CD4-positive, alpha-beta memory T cell (primary cell): ENCODE measurements at places on chromosomes 3 and 15. TPM values are rescaled to one million over a fixed set of nuclear protein-coding genes. Genes with fewer than 3 reads are reported as not detected.

Gene MYLK
- not detected for total RNA-seq

Gene KLHL6
- total RNA-seq: 56.1 TPM

Gene GOLGA8S
- 0.35 TPM for total RNA-seq

Gene TRPM1
- total RNA-seq: not detected

Gene FANCD2OS
- total RNA-seq: not detected

Gene ADCY5
- total RNA-seq: not detected

Gene KIF23
- total RNA-seq: not detected

Gene DRD3
- total RNA-seq: 0.28 TPM

Gene SHF
- total RNA-seq: 6.7 TPM

Gene PRICKLE2
- not detected for total RNA-seq

DNA sequence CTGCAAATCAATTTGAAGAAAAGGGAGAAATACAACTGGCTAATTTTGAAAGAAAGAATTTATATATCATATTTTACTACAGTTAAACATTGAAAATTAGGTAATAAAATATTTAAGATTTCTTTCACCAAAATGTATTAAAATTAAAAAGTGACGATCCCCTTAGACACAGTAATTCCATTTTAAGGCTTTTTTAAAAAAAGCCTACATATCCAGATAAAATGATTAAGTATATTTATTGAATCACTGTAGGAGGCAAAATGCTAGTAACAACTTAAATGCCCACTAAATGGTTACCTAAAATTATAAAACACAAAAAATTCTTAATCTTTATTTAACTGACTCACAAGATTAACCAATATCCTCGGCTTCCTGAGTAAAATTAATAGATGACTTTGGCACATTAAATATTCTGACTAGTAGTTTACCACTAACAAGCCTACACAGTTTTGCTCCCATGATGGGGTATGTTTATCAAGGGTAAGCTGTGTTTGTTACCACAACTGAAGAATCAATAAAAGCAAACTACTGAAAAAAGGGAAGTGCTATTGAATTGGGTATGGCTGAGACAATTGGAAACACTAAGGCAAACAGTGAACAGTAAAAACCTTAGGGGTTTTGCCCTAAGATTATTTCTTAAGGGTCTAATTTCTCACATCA is 28.4 kb downstream of the ANKRD28 start:
- H3K4me3 ChIP-seq: no peak overlapping the region
- no peaks in the 10 kb centered on the region for H3K27me3 ChIP-seq
- no peaks in the 10 kb centered on the region for H3K36me3 ChIP-seq
- H3K27ac ChIP-seq: no peak overlapping the region
- H3K4me1 ChIP-seq: no peaks in the 10 kb centered on the region
- no peak for DNase-seq

GRCh38 chr3:108489776-108490175 is 20.6 kb downstream of the MYH15 start:
- no peaks in the 10 kb centered on the region for H3K36me3 ChIP-seq
- no peak overlapping the region for H3K4me3 ChIP-seq
- peak; percentile 60 for DNase-seq
- H3K27ac ChIP-seq: no peak overlapping the region
- H3K27me3 ChIP-seq: no peaks in the 10 kb centered on the region

DNA sequence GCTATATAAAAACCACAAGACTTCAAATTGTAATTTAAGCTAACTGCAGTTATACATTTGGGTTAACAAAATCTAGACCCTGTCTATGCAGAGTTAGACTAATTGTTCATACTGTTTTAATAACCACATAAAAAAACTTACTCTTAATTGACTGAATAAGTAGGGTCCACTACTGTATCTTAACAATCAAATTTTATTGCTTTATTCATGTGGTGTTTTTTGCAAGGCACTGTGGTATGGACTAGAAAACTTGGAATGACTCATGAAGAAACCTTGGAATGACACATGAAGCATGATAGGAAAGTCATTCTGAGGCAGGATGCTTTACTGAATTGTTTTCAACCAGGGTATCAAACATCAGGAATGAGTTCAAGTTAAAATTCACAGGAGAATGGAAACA is 2.3 kb downstream of the SERP1 start:
- peaks cover 59% of the 10 kb centered on the region for H3K4me1 ChIP-seq
- no peaks in the 10 kb centered on the region for H3K27me3 ChIP-seq
- no peak overlapping the region for H3K4me3 ChIP-seq
- H3K27ac ChIP-seq: peak overlapping the region; percentile 99

DNA sequence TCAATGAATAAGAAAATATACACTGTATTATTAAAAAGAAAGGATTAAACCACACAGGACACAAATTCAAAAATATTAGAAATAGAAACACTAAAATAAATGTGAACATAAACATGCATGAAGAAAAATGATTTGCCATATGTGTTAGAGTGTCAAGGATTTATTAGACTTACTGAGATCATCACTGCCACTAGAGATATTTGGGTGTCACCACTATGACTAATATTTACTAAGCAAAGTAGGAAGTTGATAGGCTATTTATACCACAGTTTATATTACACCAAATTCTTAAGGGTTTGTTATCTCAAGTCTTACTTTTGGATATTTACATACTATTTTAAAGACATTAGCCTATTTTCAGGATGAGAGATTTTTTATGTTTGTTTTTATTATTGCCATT is 575.0 kb upstream of the SGO1 start:
- no peaks in the 10 kb centered on the region for H3K27me3 ChIP-seq
- no peak for DNase-seq
- no peak overlapping the region for H3K27ac ChIP-seq
- H3K36me3 ChIP-seq: no peaks in the 10 kb centered on the region
- no peak overlapping the region for H3K4me3 ChIP-seq
- H3K4me1 ChIP-seq: no peaks in the 10 kb centered on the region

DNA sequence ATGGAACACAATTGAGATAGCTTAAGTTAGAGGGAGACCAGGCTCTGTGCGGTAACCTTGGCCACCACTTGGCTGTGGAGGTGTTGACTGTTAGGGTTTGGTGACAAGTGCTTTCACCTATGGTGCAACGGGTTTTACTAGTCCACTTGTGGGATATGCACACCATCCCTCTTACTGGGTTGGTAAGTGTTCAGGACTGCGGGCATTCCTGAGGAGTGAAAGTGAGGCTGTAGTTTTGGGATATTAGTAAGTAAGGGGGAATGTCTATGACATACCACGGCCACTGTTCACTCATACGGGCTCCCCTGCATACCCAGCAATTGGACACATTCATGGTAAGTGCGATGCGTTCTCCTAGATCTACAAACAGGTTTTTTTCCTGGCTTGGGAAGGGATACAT is 8.0 kb upstream of the RAD54L2 start:
- no peak overlapping the region for H3K4me3 ChIP-seq
- DNase-seq: no peak
- H3K4me1 ChIP-seq: no peaks in the 10 kb centered on the region
- H3K27ac ChIP-seq: no peak overlapping the region
- H3K27me3 ChIP-seq: no peaks in the 10 kb centered on the region

- no peak overlapping the region for H3K4me3 ChIP-seq
- no peak for DNase-seq
- H3K36me3 ChIP-seq: no peaks in the 10 kb centered on the region
- H3K4me1 ChIP-seq: no peaks in the 10 kb centered on the region
Observed at GRCh38 chr3:57731311-57731710, 24.8 kb upstream of the SLMAP start.

- no peaks in the 10 kb centered on the region for H3K4me1 ChIP-seq
- no peaks in the 10 kb centered on the region for H3K27me3 ChIP-seq
- no peak for DNase-seq
- no peak overlapping the region for H3K27ac ChIP-seq
- H3K36me3 ChIP-seq: no peaks in the 10 kb centered on the region
Observed at GRCh38 chr3:191376516-191377141, 46.3 kb upstream of the UTS2B start.

DNA sequence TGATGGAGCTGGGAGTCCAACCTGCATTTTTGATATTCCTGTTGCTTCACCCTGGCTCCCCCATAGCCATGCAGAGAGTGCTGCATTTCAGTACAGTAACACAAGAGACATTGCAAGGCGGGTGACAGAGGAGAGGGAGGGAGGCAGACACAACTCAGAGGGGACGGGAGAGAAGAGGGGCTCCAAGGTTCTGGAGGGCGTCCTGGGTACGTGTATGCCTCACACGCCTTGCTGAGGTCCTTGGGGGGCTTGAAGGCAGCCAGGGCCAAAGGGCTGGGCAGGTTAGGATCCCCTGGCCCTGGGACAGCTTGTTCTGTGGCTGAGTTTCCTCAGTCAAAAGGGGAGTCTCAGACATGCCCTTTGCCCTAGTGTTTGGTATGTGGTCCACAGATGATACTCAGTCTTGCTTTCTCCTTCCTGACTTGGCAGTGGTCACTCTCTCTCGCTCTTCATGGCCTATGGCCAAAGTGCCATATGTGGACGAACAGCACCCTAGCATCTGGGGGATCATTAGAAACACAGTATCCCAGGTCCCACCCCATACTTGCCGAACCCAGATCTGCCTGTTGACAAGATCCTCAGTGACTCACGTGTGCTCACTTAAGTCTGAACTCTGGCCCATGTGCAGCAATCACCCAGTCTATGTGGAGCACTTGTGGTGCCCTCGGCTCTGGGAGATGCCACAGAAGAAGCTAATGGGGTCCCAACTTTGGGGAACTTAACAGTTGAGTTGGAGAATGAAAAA is 52.9 kb downstream of the FGD5 start:
- H3K27ac ChIP-seq: no peak overlapping the region
- H3K27me3 ChIP-seq: no peaks in the 10 kb centered on the region
- H3K4me3 ChIP-seq: no peak overlapping the region
- no peak for DNase-seq
- H3K4me1 ChIP-seq: no peaks in the 10 kb centered on the region

GRCh38 chr3:35635926-35636683 is 3.2 kb upstream of the ARPP21 start:
- no peak overlapping the region for H3K27ac ChIP-seq
- H3K4me1 ChIP-seq: no peaks in the 10 kb centered on the region
- DNase-seq: no peak
- no peaks in the 10 kb centered on the region for H3K36me3 ChIP-seq

- H3K4me3 ChIP-seq: no peak overlapping the region
- H3K36me3 ChIP-seq: no peaks in the 10 kb centered on the region
- H3K27ac ChIP-seq: no peak overlapping the region
- H3K4me1 ChIP-seq: no peaks in the 10 kb centered on the region
Observed at GRCh38 chr3:31839144-31839917, 141.7 kb downstream of the OSBPL10 start.

- H3K4me1 ChIP-seq: no peaks in the 10 kb centered on the region
- no peak overlapping the region for H3K4me3 ChIP-seq
- H3K27ac ChIP-seq: no peak overlapping the region
- H3K36me3 ChIP-seq: peaks cover 48% of the 10 kb centered on the region
- DNase-seq: no peak
- H3K27me3 ChIP-seq: no peaks in the 10 kb centered on the region
Observed at GRCh38 chr15:89196994-89197393, 24.4 kb downstream of the RLBP1 start.

- no peaks in the 10 kb centered on the region for H3K27me3 ChIP-seq
- no peaks in the 10 kb centered on the region for H3K4me1 ChIP-seq
- H3K27ac ChIP-seq: no peak within 1 kb of the TSS
Observed at GRCh38 chr3:57060089-57060821, at the start of gene SPATA12. Gene SPATA12 (plus strand): TSS chr3:57060664. CDS start chr3:57073695, 13,031 bp downstream.

DNA sequence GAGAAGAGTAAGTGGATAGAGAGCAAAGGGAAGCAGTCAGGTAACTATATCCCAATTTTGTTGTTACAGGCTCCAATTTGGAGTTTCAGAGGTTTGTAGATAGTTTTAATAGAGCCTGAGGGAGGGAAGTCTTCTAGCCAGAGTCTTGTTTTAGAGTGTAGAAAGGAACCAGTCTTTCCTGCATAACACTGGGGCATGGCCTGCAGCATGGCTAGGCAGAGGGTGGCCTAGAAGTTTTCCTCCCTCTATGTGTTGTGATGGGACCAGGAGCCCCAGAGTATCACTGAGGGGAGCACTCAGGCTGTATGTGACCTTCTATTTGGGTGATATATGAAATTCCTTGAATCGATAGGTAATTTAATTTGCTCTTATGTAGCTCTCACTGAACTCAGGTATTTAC is 22.5 kb upstream of the GABRR3 start:
- no peaks in the 10 kb centered on the region for H3K27me3 ChIP-seq
- DNase-seq: no peak
- no peaks in the 10 kb centered on the region for H3K4me1 ChIP-seq
- H3K4me3 ChIP-seq: no peak overlapping the region
- H3K27ac ChIP-seq: no peak overlapping the region
- no peaks in the 10 kb centered on the region for H3K36me3 ChIP-seq

GRCh38 chr3:128269796-128270195 is 116.5 kb downstream of the EEFSEC start:
- H3K4me1 ChIP-seq: no peaks in the 10 kb centered on the region
- no peak overlapping the region for H3K4me3 ChIP-seq
- no peak overlapping the region for H3K27ac ChIP-seq
- H3K27me3 ChIP-seq: no peaks in the 10 kb centered on the region

- H3K27ac ChIP-seq: no peak overlapping the region
- H3K4me1 ChIP-seq: no peaks in the 10 kb centered on the region
- no peaks in the 10 kb centered on the region for H3K27me3 ChIP-seq
- no peaks in the 10 kb centered on the region for H3K36me3 ChIP-seq
Observed at GRCh38 chr3:100803711-100804110, 94.4 kb downstream of the TFG start.

DNA sequence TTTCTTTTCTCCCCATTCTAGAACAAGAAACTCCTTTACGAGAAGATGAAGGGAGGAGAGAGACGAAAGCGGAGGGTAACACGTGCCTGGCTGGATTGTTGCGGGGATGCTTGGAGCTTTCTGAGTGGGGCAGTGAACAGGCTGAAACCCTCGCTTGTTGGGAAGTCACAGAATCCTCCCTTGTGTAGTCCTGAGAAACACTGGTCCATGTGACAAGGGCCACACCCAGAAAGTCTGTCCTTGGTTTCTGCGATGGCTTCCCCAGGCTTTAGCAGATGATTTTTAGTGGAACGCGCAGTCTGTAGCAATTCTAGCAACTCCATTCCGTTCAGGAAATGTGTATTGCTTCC is 26.1 kb upstream of the GREM1 start:
- H3K4me1 ChIP-seq: no peaks in the 10 kb centered on the region
- no peak overlapping the region for H3K4me3 ChIP-seq
- no peaks in the 10 kb centered on the region for H3K27me3 ChIP-seq
- H3K27ac ChIP-seq: no peak overlapping the region
- no peak for DNase-seq
- no peaks in the 10 kb centered on the region for H3K36me3 ChIP-seq

GRCh38 chr15:33069161-33069560 is 125.4 kb downstream of the FMN1 start:
- DNase-seq: no peak
- H3K27me3 ChIP-seq: no peaks in the 10 kb centered on the region
- peaks cover 5% of the 10 kb centered on the region for H3K4me1 ChIP-seq
- no peak overlapping the region for H3K4me3 ChIP-seq
- H3K36me3 ChIP-seq: no peaks in the 10 kb centered on the region
- H3K27ac ChIP-seq: no peak overlapping the region

- H3K27me3 ChIP-seq: no peaks in the 10 kb centered on the region
- DNase-seq: no peak
- H3K36me3 ChIP-seq: no peaks in the 10 kb centered on the region
- no peaks in the 10 kb centered on the region for H3K4me1 ChIP-seq
- no peak overlapping the region for H3K4me3 ChIP-seq
- H3K27ac ChIP-seq: no peak overlapping the region
Observed at GRCh38 chr3:169472259-169472900, 191.1 kb downstream of the MECOM start.

- no peaks in the 10 kb centered on the region for H3K36me3 ChIP-seq
- no peaks in the 10 kb centered on the region for H3K27me3 ChIP-seq
- H3K4me1 ChIP-seq: no peaks in the 10 kb centered on the region
Observed at GRCh38 chr3:127033786-127034185, 50.9 kb downstream of the PLXNA1 start.
